ENCODE measurements at places on chromosomes 1 and 21.

DNA sequence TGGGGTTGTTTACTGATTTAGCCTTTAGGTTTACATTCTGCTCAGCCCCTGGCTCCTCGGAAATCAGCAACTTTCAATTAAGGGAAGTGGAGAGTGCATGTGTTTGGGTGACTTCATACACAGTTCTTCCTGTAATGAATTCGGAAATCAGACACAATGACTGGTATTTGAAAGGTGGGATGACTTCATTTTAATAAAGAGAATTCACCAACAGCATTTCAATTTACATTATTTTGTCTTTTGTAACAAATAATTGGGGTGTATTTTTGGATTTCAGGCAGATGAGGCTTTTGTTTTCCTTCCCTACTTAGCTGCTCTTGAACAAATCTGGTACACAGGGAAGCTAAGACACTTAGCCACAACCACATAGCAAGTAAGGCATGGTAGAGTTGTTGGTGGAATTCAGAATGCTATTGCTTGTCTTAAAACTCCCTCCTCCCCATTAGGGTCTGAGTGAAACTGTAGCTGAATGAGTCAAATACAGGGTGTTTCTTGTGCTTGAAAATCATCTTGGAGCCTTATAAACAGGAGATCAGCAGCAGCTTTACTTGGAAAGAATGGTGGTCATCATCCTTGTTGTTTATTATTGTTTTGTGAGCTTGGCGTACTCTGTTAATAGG is 917 bp downstream of the STX12 start:
- no peak for DNase-seq

DNA sequence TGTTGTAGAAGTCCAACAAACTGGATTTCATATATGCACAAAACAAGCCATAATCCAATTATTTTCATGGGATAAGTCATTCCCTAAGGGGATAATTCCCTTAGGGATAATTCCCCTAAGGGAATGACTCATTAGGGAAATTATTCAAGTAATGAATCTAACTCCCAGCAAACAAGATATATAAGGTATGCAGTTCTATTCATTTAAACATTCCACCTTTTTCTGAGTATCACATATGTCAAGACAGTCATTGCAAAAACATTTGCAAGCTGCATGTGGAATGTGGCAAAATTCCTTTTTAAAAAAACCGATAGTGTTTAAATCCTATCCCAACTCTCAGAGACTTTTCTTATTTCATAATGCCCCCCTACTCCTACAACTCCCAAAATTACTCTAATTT is 131.2 kb downstream of the AKT3 start:
- no peak for DNase-seq

- DNase-seq = no peak
Measured at GRCh38 chr1:109917051-109917767, 6.6 kb downstream of the CSF1 start.

GRCh38 chr1:237861944-237862343 is 28.8 kb downstream of the ZP4 start:
- DNase-seq = no peak

DNA sequence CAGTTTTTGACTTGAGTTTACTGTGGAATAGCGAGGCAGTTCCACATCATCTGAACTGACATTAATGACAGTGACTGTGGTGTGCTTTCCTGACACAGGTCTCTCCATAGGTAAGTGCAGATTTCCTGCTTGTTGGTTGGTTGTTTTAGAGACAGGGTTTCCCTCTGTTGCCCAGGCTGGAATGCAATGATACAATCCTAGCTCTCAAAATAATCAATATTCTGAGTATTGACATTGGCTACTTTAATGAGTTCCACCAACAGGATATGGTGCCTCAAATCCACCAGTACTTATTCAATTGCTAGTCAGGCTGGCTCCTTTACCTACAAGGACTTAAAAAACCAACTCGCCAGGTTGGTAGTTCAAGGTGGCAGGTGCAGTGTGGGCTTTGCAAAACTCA is 63.8 kb downstream of the CLSTN1 start:
- no peak for DNase-seq

DNA sequence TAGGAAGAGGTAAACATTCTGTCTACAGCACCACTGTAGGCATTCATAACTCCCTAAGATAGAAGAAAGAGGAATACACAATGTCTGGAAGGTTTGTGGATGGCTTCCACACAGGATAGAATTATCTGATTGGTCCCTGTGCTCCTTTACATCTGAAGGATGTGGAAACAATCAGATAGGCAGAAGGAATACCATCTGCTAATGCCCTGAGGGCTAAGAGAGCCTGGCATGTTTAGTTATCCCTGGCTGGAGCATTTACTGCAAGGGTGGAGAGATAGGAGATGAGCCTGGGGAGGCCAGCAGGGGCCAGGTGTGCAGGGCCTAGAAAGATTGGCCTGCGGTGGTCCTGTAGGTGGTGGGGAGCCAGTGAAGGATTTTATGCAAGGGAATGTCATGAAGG is 8.6 kb upstream of the ACBD3 start:
- DNase-seq = no peak

DNA sequence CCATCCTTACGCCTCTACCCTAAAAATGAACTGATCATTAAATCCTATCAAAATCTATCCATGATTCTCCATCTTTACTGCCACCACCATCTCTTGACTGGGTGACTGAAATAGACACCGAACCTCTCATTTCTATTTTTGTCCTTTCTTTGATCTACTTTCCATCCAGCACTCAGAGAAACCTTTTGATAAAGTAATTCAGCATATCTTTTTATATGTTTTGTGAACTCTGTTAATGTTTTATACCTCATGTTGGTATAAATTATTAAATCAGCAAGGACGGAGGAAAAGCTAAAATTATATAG is 13.0 kb downstream of the PCNX2 start:
- DNase-seq = no peak

GRCh38 chr1:230760360-230760827 is 13.2 kb downstream of the CAPN9 start:
- no peak for DNase-seq

DNA sequence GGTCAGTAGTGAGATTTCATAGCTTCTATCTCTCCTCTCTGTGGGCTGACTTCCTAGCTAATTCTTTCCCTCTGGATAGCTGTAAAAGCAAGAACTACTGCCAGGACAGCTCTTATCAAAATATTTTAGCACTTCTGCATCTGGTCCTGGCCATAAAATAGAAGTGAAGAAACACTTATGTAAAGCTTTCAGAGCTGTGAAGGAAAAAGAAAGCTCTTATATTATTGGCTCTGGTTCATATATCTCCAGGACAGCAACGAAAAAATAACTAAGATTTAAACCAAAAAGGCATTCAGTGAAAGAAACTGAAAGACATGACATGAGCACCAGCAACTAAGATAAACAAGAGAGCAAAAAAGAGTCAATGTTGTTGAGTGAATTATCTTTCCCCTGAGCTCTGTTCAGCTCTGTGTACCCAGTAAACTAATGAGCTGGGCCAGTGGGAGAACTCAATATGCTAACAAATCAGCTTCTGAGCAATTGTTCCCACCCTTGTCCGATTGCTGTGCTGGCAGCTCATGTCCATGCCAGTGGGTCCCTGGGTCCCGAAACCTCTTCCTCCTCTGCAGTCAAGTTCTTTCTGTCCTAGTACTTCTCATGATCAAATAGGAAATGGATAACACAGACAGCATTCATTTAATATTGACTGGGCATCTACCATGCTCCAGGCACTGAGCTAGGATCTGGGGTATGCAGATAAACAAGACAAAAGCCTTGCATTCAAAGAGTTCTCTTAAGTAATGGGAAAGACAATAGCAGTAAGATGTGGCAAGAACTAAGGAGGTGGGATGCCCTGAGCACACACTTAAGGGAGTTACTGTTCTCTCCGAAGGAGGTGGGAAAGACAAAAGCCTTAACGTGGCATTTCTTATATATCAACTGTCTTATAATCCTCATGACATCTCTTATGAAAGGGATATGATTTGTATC is 45.3 kb upstream of the MAN1A2 start:
- no peak for DNase-seq
